Stimulated activated CD8-positive, alpha-beta memory T cell treated with anti-CD3 and anti-CD28 coated beads, Interleukin-7, amount 100 ng/mL, for 1 hour (primary cell): ENCODE measurements at places on chromosomes 7 and 10.

- no peak for DNase-seq
These were observed 39.9 kb upstream of the ECHDC3 start for GRCh38 chr10:11702264-11702663.

GRCh38 chr7:112226701-112227276 is 20.3 kb downstream of the ZNF277 start:
- DNase-seq, result no peak

GRCh38 chr10:80598084-80598798 is 60.5 kb downstream of the SH2D4B start:
- no peak for DNase-seq

DNA sequence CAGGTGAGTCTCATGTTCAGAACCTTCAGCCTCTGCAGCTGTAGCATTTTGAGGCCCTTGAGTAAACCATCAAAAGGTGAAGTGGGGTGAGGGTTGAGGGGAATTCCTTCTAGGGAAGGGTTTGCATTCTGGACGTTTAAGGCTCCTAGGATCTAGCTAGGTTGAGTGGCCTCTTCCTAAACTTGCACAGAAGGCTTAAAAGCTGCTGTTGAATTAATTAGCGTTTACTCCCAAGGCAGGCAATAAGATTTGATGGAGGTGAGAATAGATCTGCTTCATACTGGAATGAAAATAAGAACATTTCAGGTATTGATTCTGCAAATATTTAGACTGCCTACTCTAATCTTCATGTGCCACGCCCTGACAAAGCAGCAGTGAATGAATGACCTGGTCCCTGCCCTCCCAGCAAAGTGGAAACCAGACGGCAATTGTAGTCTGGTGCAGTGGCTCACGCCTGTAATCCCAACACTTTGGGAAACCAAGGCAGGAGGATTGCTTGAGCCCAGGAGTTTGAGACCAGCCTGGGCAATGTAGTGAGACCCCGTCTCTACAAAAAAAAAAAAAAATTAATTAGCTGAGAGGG is 11.4 kb upstream of the KPNA7 start:
- DNase-seq, result no peak

GRCh38 chr10:114634609-114634979 is 23.5 kb downstream of the ABLIM1 start:
- no peak for DNase-seq

DNA sequence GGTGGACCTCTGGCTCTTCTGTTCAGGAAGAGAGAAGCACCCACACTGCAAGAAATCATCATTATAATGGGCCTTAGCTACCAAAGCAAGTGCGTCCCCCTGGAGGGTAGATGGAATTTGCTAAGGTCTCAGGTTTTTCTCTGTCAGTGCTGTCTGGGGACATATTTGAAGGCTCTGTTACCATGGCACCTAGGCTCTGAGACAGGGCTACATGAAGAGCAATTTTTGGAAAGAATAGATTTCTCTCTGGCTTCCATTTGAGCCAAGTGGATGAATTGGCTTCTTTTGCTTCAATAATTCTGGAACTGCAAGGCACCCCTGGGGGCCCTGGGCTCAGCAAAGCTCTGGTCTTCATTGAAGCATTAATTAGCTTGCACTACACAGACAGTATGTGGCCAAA is 349.1 kb upstream of the GALNT17 start:
- no peak for DNase-seq

DNA sequence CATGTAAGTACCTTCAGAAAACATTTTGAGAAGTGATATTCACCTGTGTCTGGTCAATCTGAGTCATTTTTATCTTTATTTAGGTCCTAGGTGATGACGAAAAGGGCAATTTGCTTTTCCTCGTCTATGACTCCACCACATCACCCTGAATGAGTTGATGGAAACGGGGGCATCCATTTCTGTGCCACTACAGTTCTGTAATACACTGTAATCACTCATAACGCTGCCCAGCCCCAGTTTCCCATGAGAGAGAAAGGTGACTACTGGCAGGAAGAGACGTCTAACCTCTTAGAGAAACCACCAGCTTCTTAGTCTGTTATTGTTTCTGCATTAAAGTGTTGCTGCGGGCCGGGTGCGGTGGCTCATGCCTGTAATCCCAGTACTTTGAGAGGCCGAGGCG is 205.3 kb upstream of the MKLN1 start:
- DNase-seq, result no peak

DNA sequence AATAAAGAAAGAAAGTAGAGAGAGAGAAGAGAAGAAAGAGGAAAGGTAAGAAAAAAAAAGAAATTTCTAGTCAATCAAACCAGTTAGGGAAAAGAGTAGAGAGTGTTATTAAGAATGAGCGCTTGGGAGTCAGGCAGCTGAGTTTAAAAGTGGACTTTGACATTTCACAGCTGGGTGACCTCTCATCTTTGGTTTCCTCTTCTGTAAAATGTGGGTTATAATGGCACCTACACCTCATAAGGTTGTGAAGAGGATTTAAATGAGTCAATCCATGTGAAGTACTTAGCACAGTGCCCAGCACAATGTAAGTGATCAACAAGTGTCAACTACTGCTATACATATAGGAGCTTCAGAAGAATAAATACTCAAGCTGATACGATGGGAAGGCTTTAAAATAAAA is 12.2 kb downstream of the HOXA1 start:
- DNase-seq, result no peak

DNA sequence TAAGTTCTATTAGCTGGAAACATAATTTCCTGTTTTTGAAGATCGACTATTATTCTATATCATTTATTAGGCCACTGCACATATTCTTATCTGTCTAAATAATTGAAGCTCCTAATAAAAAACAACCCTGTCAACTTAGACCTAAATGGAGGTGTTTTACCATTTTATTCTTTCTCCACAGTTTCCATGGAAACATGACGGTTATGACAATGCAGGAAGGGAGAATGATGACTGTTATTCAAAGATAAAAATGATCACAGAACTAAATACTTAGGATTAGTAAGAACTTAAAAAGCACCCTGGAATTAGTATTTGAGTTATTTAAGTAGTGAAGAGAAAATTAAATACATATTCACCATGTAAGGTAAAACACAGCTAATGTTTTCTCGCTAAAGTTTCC is 119.9 kb upstream of the DKK1 start:
- DNase-seq, result no peak

DNA sequence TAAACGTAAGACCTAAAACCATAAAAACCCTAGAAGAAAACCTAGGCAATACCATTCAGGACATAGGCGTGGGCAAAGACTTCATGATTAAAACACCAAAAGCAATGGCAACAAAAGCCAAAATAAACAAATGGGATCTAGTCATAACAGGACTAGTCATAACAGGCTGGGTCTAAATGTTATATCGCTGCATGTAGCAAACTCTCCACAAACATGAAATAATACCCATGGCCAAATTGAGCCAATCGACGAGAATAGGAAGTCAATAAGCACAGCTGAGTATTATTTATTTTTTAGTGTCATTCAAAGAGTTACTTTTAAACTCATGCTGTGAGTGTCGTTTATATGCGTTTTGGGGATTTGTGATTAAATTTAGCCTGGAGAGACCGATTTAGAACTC is 225.1 kb downstream of the TFEC start:
- DNase-seq, result no peak

DNA sequence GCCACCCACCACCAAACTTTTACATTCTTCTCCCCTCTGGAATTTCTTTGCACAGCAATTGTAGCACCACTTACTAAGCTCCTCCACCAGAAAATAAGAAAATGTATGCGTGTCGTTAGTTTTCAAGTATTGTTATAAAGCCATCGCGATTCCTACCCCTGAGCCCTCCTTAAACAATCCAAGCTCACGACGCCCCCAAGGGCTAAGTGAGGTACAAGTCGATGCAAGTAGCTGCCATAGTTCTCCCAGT is 1.3 kb downstream of the FRAT2 start:
- no peak for DNase-seq

GRCh38 chr7:114956702-114957101 is 34.8 kb downstream of the MDFIC start:
- DNase-seq, result no peak
